ENCODE measurements at places on chromosomes 5 and 9.
A peak's percentile ranks its signal among the peaks of the same experiment; 100 is the strongest.

GRCh38 chr5:141919218-141920119 lies 4.2 kb upstream of the DELE1 start:
- H3K4me3 ChIP-seq = no peak overlapping the region
- H3K4me1 ChIP-seq = peaks cover 4% of the 10 kb centered on the region
- no peaks in the 10 kb centered on the region for H3K36me3 ChIP-seq
- no peak for DNase-seq
- no peaks in the 10 kb centered on the region for H3K27me3 ChIP-seq
- no peak overlapping the region for H3K27ac ChIP-seq

GRCh38 chr5:141494761-141495452 lies 6.0 kb downstream of the PCDHGC5 start:
- H3K4me1 ChIP-seq = no peaks in the 10 kb centered on the region
- H3K36me3 ChIP-seq = no peaks in the 10 kb centered on the region
- no peak overlapping the region for H3K27ac ChIP-seq
- H3K27me3 ChIP-seq = no peaks in the 10 kb centered on the region
- H3K4me3 ChIP-seq = no peak overlapping the region

DNA sequence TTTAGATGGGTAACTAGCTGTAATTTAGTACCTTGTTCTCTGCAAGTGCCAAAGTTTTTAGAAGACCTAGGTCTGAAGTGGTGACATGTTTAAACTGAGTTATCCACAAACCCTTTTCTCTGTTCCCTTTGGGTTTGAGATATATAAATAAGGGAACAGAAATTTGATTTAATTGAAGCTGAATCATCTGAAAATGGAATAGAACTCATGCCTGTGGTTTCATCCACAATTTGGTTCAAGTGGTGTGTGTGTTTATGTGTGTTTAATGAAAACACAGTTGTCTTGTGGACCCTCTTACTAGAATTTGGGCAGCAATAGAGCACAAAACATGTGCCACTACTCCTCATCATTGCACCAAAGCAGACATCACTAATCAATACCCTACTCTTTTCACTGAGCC lies 216.9 kb downstream of the GLIS3 start:
- H3K27ac ChIP-seq = peak overlapping the region; percentile 72
- H3K27me3 ChIP-seq = no peaks in the 10 kb centered on the region
- no peak overlapping the region for H3K4me3 ChIP-seq
- H3K36me3 ChIP-seq = no peaks in the 10 kb centered on the region

DNA sequence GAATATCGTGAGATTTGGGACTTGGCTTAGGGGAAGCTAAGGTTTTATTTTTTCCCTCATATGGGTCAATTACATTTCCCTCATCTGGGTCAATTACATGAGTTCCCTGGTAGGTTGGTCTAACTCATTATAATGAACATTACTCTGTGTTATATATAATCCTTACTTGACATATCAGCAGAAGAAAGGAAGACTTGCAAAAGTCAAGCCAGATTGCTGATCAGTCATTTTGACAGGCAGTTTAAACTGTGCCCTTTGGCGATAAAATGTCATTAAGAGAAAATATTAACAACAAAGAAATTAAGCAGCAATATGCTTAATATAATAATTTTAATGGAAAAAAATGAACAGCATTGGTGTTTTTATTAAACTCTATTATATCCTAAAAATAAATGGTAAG lies 23.1 kb upstream of the TRPM3 start:
- H3K36me3 ChIP-seq = no peaks in the 10 kb centered on the region
- no peak for DNase-seq
- H3K4me3 ChIP-seq = no peak overlapping the region
- no peak overlapping the region for H3K27ac ChIP-seq
- H3K4me1 ChIP-seq = no peaks in the 10 kb centered on the region

DNA sequence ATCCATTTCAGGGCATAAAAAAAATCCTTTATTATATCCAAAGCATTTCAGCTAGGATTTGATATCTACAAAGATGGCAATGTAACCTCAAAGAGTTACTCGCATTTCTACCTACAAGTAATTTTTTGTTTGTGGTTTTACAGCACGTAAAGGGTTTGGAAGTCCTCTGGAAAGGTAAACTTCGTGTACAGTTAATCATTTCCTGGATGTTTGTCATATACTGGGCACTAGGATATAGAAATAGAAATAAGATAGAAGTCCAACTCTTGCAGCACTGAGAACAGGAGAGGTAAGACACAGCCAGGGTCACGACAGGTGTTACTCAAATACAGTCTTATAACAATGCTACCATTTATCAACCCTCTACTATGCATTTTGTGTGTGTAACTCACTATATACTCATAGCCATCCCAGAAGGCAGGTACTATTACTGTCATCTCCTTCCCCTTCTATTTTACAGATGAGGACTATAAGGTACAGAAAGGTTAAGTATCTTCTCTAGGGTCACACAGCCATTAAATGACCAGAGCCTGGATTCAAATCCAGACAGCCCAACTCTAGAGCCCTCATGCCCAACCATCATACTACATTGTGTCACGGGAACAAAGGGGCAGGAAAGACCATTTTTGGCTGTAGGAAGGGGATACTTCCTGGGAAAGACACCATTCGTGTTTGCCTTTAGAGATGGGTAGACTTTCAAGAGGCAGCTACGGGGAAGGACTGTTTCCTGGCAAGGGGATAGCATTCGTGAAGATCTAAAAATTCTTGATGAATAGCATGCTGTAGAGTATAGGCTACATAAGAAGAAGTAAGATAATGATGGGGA lies 19.0 kb downstream of the NDUFA8 start:
- H3K4me1 ChIP-seq = peaks cover 3% of the 10 kb centered on the region
- H3K27me3 ChIP-seq = no peaks in the 10 kb centered on the region
- no peak overlapping the region for H3K4me3 ChIP-seq
- H3K27ac ChIP-seq = no peak overlapping the region
- H3K36me3 ChIP-seq = no peaks in the 10 kb centered on the region

- no peak overlapping the region for H3K27ac ChIP-seq
- H3K4me1 ChIP-seq = no peaks in the 10 kb centered on the region
- H3K36me3 ChIP-seq = peaks cover 9% of the 10 kb centered on the region
These were observed 173.5 kb downstream of the GLIS3 start for GRCh38 chr9:4126184-4126865.

DNA sequence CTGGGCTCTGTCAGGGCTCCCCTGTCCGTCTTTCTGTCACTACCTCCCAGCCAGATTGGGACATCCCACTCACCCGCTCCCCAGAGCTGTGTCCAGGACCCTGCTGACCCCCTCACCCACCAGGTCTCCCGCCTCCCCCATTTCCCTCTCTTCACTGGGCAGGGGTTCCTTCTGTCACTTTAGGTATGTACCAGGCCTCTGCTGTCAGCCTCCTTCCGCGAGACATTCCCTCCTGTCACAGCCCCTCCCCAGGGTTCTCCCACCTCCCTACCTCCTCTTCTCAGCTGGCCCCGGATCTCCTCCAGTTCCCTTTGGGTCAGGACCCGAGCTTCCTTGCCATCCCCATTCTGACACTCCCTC lies 488 bp downstream of the POLR1E start:
- DNase-seq = no peak
- no peaks in the 10 kb centered on the region for H3K4me1 ChIP-seq
- peak overlapping the region; percentile 80 for H3K4me3 ChIP-seq
- H3K27ac ChIP-seq = peak overlapping the region; percentile 93
- H3K36me3 ChIP-seq = peaks cover 7% of the 10 kb centered on the region

GRCh38 chr5:33994845-33995244 lies 10.4 kb upstream of the SLC45A2 start:
- H3K4me1 ChIP-seq = peaks cover 5% of the 10 kb centered on the region
- no peak overlapping the region for H3K27ac ChIP-seq
- DNase-seq = no peak
- no peaks in the 10 kb centered on the region for H3K27me3 ChIP-seq

- H3K36me3 ChIP-seq = no peaks in the 10 kb centered on the region
- no peaks in the 10 kb centered on the region for H3K27me3 ChIP-seq
- no peak overlapping the region for H3K4me3 ChIP-seq
- H3K27ac ChIP-seq = no peak overlapping the region
- no peak for DNase-seq
- no peaks in the 10 kb centered on the region for H3K4me1 ChIP-seq
These were observed 86.9 kb downstream of the UGCG start for GRCh38 chr9:111983484-111983908.

GRCh38 chr5:119597728-119598298 lies 31.5 kb upstream of the FAM170A start:
- H3K27ac ChIP-seq = no peak overlapping the region
- no peaks in the 10 kb centered on the region for H3K4me1 ChIP-seq
- no peaks in the 10 kb centered on the region for H3K27me3 ChIP-seq
- H3K36me3 ChIP-seq = no peaks in the 10 kb centered on the region
- DNase-seq = no peak

GRCh38 chr5:14165375-14166106 lies 22.4 kb downstream of the TRIO start:
- H3K36me3 ChIP-seq = no peaks in the 10 kb centered on the region

DNA sequence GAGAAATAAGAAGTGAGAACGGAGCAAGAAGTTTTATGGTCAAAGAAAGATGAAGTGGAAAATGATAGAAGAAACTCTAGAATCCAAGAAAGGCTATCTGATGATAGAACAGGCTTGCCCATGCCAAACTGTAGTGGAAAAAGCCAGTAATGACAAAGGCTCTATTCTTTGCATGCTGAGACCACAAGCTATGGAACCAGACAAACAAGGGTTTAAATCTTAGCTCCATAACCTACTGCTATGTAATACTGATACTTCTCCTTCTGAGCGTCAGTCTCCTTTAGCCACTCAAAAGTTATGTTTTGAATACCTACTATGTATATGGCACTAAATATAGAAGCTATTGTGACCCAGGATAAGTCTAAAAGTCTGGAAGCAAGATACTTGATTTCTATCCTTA lies 51.2 kb upstream of the TRIM32 start:
- H3K27me3 ChIP-seq = no peaks in the 10 kb centered on the region
- no peaks in the 10 kb centered on the region for H3K36me3 ChIP-seq
- H3K4me1 ChIP-seq = no peaks in the 10 kb centered on the region
- no peak overlapping the region for H3K4me3 ChIP-seq

DNA sequence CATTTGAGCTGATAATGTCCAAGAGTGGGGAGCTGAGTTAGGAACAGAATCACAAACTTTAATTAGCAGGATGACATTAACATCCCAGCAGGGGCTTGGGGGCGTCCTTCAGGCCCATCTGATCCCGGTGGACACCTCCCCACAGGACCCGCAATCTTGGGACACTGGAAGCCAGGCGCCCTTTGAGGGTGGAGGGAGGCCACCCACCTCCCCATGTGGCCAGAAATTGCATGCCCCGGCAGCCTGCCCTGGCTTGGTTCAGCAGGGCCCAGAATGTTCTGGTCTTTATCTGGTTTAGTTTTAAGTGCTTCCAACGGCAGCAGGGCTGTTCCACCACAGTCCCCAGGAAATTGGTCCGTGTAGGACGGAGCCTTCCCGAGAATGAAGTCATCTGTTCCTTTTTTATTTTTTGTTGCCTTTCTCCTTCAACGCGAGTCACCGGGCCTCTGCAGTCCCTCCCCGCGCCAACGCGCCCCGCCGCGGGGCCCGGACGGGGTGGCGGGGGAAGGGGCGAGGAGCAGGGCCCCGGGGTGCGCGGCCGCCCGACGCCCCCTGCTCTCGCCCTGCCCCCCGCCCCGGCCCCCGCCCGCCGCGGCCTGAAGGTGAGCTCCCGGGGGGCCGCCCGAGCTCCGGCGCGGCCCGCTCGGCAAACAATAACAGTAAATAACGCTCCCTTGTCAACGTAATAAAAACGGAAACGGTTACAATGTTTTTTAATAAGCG lies 207.9 kb downstream of the C9orf50 start:
- H3K4me1 ChIP-seq = peaks cover 26% of the 10 kb centered on the region
- peak overlapping the region; percentile 95 for H3K27ac ChIP-seq
- no peaks in the 10 kb centered on the region for H3K36me3 ChIP-seq
- H3K27me3 ChIP-seq = no peaks in the 10 kb centered on the region
- H3K4me3 ChIP-seq = peak overlapping the region; percentile 50

- H3K27ac ChIP-seq = no peak overlapping the region
- H3K4me1 ChIP-seq = no peaks in the 10 kb centered on the region
- no peak overlapping the region for H3K4me3 ChIP-seq
- H3K27me3 ChIP-seq = no peaks in the 10 kb centered on the region
- DNase-seq = no peak
These were observed 129.4 kb upstream of the MYO10 start for GRCh38 chr5:17065458-17065857.

- H3K27me3 ChIP-seq = no peaks in the 10 kb centered on the region
- H3K27ac ChIP-seq = no peak overlapping the region
- no peaks in the 10 kb centered on the region for H3K4me1 ChIP-seq
- H3K36me3 ChIP-seq = no peaks in the 10 kb centered on the region
- DNase-seq = no peak
- no peak overlapping the region for H3K4me3 ChIP-seq
These were observed 6.4 kb upstream of the PAIP1 start for GRCh38 chr5:43563321-43563720.

- H3K4me1 ChIP-seq = no peaks in the 10 kb centered on the region
- no peaks in the 10 kb centered on the region for H3K27me3 ChIP-seq
- H3K36me3 ChIP-seq = no peaks in the 10 kb centered on the region
- no peak overlapping the region for H3K4me3 ChIP-seq
- no peak for DNase-seq
These were observed 70.4 kb upstream of the PRDM9 start for GRCh38 chr5:23437011-23437410.

DNA sequence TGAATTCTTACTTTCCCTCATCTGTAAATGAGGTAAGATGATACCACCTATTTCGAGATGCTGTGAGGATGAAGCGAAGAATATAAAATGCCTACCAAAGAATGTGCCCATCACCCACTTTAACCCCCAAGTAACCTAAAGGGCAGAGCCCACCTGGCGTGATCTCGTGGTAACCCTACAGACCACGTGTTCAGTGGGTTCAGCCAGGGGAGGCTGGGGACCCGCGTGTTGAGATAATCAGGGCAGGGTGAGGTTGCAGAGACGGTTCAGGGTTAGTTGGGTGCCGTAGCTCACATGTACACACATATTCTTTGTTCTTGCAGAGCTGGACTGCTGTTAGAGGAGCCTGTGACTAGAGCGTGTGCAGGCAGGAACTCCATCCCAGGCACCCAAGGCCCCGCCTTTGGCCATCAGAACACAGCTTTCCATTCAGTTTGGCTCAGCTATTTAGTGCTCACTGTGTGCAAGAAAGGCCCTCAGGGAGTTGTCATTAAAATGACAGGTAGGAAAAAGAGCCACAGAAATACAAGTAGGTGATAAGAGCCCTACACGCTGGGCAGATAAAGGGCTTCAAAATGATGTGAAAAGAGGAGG lies 56.5 kb upstream of the HAND1 start:
- no peak overlapping the region for H3K27ac ChIP-seq
- no peaks in the 10 kb centered on the region for H3K36me3 ChIP-seq
- no peak for DNase-seq
- no peaks in the 10 kb centered on the region for H3K27me3 ChIP-seq
- no peak overlapping the region for H3K4me3 ChIP-seq

Data from tibial nerve (tissue), 4 donors.